Non-pigmented ciliary epithelial cell (primary cell): ENCODE measurements at places on chromosomes 3 and 15.
A peak's percentile ranks its signal among the peaks of the same experiment; 100 is the strongest.

- DNase-seq, result no peak
These were observed 48.9 kb downstream of the CD200R1 start for GRCh38 chr3:112925969-112926368.

- peak; percentile 91 for DNase-seq
These were observed 59.0 kb downstream of the CLEC3B start for GRCh38 chr3:45084820-45085816.

DNA sequence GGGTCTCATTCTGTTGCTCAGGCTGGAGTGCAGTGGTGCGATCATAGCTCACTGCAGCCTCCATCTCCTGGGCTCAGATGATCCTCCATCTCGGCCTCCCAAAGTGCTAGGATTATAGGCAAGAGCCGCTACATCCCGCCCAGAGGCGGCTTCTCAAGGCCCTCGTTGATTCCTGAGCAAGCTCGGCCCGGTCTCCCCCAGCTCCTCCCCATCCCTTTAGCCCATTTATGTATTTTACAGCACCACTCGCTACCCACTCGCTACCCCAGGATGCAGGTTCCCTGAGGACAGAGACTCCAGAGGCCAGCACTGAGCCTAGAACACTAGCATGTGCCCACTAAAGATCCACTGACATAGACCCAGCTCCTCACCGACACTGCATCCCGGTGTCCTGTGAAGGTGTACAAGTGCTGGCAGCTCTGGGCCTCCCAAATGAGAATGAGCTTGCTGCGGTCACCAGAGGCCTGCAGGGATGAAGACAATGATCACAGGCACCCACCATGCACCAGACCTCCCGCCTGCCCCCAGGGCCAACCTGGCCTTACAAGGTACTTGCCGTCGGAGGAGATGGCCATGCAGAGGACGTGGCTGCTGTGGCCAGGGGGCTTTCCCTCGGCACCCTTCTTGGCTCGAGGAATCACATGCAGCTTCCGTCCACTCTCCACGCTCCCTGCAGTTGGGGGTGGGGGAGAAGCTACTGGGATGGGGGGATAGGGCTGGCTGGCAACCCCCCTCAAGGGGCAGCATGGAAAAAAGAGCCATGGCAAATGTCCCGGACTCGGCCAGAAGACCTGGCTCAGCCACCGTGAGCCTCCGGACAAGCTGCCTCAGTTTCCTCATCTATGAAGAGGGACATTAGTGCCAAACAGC, 5.6 kb downstream of the RRP9 start:
- DNase-seq, result no peak

DNA sequence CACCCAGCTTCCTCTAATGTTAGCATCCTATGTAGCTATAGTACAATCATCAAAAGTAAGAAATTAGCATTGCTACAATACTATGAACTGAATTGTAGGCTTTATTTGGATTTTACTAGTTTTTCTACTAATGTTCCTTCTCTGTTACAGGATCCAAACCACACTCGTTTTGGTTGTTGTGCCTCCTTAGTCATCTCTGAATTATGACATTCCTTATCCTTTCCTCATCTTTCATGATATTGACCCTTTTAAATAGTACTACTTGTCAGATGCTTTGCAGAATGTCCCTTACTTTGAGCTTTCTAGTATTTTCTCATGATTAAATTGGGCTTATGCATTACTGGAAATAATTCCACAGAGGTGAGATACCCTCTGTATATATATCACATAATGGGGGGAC, 265.4 kb downstream of the VPS13C start:
- DNase-seq, result no peak

DNA sequence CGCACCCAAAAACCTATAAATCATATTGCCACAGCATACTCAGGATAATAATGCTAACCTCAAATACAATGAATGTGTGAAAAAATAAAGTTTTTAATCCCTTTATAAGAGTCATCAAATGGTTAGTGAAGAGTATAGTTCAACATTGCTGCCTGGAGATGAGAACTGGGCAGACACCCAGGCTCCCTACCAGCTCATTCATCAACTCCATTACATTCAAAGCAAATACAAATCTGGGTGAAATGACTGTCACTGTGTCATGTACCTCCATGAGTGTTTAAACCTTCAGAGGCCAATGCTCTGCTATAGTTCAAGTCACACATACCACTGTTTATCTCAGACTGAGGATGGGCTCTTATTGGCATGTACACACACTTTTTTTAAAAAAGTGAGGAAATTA, 167.2 kb upstream of the KCNMB2 start:
- no peak for DNase-seq

GRCh38 chr15:70435872-70436271, 327.5 kb downstream of the UACA start:
- no peak for DNase-seq

DNA sequence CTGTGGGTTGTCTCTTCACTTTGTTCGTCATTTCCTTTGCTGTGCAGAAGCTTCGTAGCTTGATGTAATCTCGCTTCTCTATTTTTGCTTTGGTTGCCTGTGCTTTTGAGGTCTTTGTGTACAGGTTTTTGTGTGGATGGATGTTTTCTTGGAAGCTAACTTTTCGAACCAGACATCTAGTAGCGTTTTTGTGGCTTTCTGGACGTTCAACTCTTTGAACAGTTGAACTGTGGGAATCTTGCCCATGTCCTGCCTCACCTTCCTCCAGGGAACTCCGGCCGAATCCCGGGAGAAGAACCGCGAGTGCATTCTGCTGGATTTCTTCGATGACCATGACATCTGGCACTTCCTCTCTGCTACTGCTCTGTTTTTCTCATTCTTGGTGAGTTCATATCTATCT, 70.6 kb downstream of the USF3 start:
- DNase-seq, result no peak

GRCh38 chr3:174957081-174957480, 97.9 kb downstream of the NAALADL2 start:
- no peak for DNase-seq

GRCh38 chr15:40333922-40334492, 6.7 kb downstream of the CCDC9B start:
- DNase-seq, result peak; percentile 55

DNA sequence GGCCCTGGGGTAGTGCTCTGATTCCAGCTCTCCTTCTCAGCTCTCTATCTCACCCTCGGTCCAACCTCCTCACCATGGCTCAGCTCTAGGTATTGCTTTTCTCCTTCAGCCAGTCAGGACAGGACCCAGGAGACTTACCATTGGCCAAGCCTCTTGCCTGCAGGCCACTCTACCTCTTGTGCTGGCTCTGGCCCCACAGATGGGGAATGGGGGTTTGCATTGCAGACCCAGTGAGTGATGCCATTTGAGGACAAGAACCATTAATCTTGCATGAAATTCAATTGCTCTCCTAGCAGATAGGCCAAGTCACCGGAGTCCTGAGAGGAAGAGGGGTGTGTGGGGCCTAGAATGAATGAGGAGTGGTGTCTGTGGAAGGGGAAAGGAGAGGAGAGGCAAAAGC, 6.1 kb upstream of the RPP25 start:
- no peak for DNase-seq

GRCh38 chr3:148366743-148367410, 330.8 kb upstream of the AGTR1 start:
- no peak for DNase-seq

DNA sequence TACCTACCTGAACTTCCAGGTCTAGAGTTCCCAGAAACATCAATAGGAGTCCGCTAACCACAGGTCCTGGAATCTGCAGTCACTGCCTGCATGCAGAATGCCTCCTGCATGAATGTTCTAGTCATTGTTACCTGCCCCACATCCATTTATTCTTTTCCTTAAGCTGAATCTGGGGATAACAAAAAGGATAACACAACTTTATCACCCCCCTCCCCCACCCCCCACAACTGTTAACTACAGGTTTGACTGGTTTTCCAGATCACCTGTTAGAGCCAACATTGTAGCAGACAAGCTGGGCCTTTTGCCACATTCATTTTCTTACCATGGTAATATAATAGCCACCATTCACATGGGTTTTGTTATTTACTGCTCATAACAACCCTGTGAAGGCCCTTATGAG, 4.6 kb upstream of the CTSH start:
- no peak for DNase-seq

- no peak for DNase-seq
These were observed 6.5 kb upstream of the CILP start for GRCh38 chr15:65217526-65218482.

- DNase-seq, result no peak
These were observed 5.3 kb downstream of the PLEKHO2 start for GRCh38 chr15:64847016-64847415.

DNA sequence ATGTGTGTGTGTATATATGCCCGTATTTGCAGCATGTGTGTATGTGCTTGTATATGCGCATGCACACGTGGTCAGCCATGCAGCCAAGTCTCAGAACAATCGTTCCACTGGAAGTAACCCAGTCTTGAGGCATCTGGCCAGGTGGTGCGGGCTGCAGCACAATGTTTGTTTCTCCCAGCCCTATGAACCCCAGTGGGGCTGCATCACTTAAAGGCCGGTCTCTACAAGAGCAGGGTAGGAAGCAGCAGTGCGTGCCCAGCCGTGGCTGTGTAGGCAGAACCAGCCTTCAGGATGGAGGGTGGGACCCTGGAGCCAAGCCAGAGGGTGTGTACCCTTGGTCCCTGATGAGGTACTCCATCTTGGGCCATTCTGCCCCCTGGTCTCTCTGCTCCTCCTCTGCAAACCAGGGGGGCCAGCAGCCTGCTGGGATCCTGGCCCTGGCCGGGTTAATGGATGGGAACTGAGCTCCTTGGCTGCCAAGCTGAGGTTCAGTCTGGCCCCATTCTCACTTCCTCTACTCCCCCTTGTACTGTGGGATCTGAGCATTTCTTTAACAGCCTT, 11.8 kb downstream of the KLF13 start:
- no peak for DNase-seq

- DNase-seq, result no peak
These were observed 8.2 kb downstream of the RAF1 start for GRCh38 chr3:12655701-12656100.

GRCh38 chr3:180102134-180102533, 65.4 kb upstream of the PEX5L start:
- DNase-seq, result no peak

DNA sequence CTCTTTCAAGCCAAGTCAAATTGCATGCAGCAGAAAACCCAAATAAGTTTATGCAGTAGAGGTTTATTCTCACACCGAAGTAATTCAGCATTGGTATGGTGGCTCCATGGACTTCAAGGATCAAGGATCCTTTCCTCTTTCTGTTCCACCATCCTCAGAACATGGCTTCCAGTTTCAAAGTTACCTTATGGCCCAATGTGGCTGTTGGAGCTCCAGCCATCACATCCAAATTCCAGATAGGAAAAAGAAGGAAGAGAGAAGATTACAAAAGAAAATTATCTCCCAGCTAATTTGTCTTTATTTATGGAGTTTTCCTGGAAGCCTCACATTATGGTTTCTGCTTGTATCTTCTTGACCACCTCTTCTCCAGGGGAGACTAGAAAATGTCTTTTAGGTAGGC, 282.5 kb upstream of the CTDSPL start:
- DNase-seq, result no peak

DNA sequence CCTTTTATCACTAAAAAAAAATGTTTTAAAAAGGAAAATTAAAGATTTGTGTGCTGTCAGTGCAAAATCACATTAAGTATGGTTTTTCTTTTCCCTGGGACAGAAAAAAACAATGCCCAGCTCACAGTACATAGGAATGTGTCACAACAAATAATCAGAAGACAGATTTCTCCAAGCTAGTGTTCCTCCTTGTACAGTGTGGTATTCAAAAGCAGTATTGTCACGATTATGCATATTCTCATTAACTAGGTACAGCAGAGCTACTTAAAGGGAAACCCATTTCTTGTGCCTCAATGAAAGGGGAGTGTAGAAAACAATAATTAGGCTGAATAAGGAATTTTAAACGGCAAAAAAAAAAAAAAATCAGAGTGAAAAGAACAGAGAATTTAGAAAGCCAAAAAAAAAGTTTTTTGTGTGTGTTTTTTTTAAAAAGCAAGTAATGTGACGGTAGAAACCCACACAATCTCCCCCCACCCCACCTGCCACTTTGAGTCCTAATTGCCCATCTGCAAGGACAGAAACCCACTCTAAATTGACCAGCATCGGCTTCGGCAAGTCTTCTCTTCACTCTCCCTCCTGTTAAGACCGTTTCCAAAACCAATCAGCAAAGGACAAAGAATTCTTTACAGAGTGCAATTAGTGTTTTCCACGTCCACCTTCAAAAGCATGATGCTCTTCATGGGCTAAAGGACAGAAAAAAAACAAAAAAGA, 41.0 kb downstream of the EIF4E3 start:
- no peak for DNase-seq

DNA sequence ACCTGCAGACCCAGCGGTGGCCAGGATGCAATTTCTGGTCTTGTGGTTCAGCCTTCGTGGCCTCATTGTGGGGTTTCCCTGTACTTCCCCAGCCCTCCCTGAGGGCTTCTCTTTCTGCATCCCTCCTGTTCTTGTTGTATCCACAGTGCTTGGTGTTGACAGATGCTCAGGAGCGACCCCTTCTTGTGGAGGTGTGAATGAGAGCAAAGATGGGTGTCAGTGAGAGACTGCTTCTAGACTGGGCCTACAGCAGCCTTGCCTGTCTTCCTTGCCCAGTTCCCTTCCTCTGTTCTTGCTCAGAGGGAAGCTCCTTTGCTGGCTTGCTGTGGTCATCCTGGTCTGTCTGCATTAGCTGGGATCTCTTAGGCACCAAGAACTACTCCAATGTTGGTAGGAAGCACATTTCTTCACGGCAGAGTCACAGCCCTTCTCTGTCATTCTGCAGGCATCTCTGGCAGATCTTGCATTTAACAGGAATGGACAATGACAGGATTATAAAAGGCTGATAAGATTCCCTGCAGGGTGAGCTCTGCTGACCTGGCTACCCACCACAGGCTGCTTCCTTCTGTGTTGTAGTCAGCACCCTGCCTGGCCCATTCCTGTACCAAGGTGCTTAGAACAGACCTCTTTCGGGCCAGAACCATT, 317.8 kb upstream of the C2CD4B start:
- DNase-seq, result no peak

- no peak for DNase-seq
These were observed 9.8 kb upstream of the ZNF710 start for GRCh38 chr15:89991312-89991711.

DNA sequence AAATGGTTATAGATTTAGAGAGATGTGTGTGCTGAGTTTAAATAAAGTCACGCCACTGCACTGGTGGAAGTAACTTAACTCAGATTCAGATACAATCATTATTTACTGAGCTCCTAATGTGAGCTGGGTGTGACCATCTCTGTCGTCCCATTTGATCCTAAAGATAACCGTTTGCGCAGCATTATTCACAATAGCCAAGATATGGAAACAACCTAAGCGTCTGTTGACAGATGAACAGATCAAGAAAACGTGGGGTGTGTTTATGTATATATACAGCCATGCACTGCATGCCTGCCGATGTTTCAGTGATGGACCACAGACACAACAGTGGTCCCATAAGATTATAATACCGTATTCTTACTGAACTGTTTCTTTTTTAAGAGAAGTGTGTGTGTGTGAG, 71.2 kb downstream of the TAMM41 start:
- DNase-seq, result no peak

DNA sequence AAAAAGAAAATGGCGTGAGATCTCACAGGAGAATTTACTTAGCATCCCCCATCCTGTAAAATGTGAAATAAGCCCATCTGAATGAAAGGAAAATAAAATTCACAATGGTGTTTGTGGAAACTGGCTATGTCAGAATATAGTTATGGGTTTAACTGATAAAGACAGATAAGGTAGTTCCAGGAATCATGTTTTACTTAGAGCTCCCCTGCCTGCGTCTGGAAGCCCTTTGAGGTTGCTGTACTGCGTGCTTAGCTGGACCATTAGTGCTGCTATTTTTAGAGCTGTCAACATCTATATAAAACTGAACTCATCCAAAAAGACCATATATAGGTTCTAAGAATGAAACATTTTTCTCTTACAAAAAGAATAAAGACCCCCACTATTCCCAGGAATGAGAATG, 130.8 kb downstream of the LSAMP start:
- no peak for DNase-seq
